ENCODE measurements at places on chromosomes 5 and 9.

GRCh38 chr9:134809826-134810225, 70.8 kb upstream of the FCN2 start:
- DNase-seq, result no peak

DNA sequence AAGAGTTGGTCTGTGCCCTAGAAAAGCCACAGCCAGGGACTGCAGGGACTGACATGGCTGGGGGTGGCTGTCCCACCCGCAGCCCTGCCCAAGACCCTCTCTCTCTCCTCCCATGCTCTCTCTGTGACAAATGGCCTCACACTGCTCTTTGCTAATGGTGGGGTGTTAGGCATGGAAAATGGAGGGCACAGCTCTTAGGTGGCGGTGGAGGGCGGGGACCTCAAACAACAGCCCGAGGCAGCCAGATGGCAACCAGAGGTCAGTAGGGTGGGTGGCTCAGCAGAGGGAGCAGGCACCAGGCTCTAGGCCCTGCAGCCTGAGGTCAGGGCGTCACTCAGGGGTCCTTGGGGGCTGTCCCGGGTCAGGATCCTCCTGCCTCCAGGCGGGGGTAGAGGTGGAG, 73.9 kb upstream of the DAB2IP start:
- DNase-seq, result no peak

- no peak for DNase-seq
Measured at GRCh38 chr5:137831526-137831925, 36.1 kb upstream of the MYOT start.

DNA sequence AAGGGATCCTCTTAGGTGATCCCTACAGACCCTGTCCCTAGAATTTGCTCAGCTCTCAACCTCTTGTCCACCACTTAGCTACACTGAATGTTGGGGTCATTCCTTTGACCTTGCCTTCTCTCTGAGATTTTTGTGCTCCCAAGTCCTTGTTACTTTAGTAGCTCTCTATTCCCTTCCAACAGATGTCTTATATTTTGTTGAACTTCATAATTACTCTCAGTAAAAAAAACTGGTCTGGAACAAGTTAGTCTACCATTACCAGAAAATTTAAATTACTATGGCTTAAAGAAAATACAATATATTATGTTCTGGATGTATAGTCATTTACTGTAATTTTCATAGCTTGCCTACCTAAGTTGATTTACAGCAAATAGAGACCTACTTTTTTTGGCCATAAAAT, 23.5 kb upstream of the RANBP3L start:
- DNase-seq, result no peak

- no peak for DNase-seq
Measured at GRCh38 chr9:89679016-89679415, 74.2 kb downstream of the GADD45G start.

GRCh38 chr9:130234340-130235260, 31.0 kb upstream of the HMCN2 start:
- no peak for DNase-seq

DNA sequence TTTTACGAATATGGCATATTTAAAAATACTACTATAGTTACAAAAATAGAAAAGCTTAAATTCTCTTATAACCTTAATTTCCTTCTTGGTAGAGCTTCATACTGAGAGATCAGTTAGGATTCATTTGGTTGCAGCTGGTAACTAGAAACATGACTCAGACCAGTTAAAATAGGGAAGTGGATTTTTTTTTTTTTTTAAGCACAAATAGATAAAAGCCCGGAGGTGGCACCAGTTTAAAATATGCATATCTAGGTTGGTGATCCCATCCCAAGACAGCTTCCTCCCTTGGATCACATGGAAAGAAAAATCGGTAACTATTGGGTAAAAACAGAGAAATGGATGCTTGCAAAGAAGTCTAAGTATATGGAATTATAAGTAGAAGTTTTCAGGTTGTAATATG, 1634.3 kb downstream of the MAT2B start:
- DNase-seq, result no peak

GRCh38 chr5:100697970-100698369, 162.8 kb downstream of the FAM174A start:
- no peak for DNase-seq

DNA sequence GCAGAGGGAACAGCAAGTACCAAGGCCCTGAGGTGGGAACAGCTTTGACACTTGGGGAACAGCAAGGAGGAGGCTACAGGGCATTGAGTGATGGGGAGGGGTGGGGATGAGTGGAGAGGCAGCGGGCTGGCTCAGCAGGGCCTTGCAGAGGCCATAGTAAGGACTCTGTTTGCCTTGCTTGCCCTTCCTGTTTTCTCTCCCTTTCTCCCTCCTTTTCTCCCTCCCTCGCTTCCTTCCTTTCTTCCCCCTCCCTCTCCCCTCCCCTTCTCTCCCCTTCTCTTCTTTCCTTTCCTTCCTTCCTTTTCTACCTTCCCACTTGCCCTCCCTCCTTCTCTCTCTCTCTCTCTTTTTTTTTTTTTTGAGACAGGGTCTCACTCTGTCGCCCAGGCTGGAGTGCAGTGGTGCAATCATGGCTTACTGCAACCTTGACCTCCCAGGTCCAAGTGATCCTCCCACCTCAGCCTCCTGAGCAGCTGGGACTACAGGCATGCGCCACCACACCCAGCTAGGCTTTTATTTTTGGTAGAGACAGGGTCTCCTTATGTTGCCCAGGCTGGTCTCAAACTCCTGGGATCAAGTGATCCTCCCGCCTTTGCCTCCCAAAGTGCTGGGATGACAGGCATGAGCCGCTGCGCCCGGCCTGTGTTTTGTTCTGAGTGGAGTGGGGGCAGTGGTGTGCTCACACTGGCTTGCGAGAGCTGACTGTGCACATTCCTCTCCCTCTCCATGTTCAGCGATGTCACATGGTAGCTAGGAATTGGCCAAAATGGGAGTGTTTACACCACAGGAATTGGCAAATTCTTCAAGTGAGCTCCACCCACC, 17.1 kb downstream of the IER5L start:
- DNase-seq, result no peak

DNA sequence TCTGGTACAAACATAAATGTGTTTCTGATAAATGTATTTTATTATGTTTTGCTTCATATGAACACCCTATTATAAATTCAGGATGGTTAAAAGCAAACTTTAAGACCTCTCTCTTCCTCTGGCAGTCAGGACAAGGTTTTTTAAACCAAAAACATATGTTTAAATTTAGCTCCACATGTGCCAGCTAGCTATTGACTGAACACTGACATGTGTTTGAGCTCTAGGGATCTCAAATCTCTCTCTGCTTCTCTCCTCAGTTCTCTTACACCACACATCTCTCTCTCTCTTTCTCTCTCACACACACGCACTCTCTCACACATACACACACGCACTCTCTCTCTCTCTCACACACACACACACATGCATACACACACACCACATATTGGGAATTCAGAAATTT, 150.1 kb upstream of the RFX3 start:
- DNase-seq, result no peak

GRCh38 chr9:135924628-135925338, 17.4 kb upstream of the CAMSAP1 start:
- DNase-seq, result peak; percentile 36

DNA sequence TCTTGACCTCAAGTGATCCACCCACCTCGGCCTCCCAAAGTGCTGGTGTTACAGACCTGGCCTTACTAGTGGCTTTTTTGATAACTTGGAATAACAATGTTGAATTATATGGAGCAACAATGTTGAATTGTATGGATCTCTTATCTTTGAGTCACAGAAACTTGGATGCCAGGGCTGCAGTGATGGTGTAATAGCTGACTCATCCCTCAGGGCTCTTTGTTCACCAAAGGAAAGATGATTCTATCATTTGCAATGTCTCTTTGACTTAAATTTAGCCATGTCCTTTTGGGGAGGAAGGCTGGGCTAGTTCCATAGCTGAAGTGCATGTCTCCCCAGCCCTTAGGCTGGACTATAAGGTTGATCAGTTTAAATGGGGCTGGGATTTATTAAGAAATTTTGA, 172.3 kb downstream of the PDZD2 start:
- no peak for DNase-seq

DNA sequence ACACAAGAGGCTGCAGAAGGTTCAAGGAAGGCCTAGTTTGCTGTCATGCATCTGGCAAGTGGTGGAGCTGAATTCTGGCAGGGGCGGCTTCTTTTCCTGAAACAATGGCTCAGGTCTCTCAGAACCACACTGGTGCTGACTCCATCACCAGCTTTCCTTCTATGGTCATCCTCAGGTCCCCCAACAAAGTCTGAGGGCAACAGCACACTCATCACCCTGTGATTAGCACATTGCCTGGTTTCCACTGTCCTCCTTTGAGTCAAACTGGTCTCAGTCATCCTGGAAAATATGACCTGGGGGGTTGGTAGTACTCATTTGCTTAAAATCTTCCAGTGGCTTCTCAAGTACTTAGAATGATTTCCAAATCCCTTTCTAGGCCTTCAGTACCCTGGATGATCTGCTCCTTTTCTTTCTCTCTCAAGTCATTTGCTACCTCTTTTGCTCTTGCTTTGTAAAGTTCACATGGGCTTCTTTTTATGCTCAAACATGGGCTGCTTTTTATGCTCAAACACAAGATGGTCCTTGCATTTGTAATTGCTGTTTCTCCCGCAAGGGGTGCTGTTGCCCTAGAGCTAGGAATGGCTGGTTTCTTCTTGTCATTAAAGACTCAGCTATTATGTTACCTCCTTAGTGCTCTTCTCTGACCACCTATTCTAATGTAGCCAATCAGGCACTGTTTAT, 144.9 kb downstream of the ALDH1A1 start:
- DNase-seq, result no peak

DNA sequence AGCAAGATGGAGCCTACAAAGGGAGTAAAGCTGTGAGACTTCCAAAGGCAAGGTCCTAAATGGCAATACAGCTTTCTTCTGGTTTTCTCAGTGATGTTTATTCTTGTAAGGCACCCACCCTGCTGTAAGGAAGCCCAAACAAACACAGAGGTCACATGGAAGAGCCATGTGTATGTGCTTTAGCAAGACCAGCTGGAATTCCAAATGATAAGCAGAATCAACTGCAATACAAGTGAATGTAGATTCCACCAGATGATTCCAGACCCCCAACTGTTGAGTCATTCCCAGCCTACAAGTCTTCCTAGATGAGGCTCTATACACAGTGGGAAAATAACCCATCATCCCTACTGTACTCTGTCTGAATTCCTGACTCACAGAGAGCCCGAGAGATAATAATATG, 122.8 kb downstream of the DEPDC1B start:
- no peak for DNase-seq

- no peak for DNase-seq
Measured at GRCh38 chr9:111559000-111559610, 34.1 kb downstream of the ZNF483 start.

GRCh38 chr9:127567035-127567729, 44.9 kb upstream of the STXBP1 start:
- DNase-seq, result no peak

DNA sequence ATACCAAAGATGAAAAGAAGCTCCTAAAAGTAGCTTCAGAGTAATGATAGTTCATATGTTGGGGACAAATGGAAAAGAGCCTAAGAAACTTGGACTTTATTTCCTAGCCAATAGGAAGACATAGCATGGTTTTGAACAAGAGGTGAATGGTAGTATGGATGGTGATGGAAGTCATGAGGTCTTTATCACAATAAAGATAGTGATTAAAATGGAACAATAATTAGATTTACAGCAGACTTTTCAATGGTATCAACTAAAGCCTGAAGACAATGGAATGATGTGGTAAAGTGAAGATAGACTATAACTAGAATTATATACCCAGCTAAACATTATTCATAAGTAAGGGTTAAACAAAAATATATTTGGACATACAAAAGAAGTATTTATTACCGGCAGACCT, 131.2 kb downstream of the RAB3C start:
- DNase-seq, result no peak

- no peak for DNase-seq
Measured at GRCh38 chr5:10637944-10638343, 74.1 kb downstream of the ANKRD33B start.

GRCh38 chr9:113619491-113620376, 156.2 kb downstream of the RGS3 start:
- DNase-seq, result no peak

GRCh38 chr5:109962882-109963603, 273.3 kb downstream of the MAN2A1 start:
- DNase-seq, result no peak

- no peak for DNase-seq
Measured at GRCh38 chr5:160235731-160236130, 6.4 kb downstream of the FABP6 start.

DNA sequence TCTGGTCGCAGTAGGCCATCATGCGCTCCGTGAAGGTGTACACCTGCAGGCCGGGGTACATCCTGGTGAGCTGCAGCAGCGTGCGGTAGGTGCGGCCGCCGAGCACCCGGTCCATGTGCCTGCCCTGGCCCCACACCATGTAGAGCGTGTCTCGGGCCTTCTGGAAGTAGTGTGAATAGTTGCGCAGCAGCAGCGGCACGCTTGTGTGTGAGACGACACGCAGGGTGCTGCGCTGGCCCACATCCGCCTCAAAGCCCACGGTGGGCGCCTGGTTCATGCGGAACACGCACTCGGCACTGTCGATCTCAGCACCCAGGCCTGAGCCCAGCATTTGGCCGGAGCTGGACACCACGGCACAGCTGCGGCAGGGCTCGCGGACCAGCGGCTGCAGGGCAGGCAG, 4.5 kb downstream of the ST6GALNAC4 start:
- no peak for DNase-seq

DNA sequence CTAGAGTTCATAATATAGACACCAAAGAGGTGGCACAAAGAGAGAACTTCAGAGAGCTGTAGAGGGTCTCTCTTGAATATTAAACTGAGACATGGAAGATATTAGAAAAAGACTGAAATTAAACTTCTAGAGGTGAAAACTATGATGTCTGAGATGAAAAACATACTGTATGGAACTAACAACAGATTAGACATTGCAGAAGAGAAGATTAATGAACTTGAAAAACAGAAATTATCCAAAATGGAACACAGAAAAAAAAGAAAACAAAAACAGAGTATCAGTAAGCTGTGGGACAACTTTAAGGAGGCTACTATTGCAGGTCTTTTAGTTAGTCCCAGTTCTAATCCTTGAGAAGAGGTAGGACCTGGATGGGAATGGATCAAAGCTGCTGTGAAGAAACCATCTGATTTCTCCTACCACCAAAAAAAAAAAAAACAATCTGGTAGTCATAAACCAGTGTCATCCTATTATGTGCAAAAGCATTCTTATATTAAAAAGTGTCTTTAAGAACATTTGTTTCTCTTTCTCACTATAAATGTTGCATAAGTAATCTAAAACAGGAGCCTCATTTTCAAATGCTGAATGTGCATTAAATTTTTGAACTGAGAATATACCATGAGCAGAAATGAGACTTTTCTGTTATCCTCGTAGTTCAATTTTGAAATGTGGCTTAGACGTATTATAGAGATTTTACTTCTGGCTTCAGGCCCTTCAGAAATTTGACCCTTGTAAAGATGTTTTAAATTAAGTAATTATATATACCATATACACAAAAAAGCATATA, 96.2 kb downstream of the ERMP1 start:
- no peak for DNase-seq

DNA sequence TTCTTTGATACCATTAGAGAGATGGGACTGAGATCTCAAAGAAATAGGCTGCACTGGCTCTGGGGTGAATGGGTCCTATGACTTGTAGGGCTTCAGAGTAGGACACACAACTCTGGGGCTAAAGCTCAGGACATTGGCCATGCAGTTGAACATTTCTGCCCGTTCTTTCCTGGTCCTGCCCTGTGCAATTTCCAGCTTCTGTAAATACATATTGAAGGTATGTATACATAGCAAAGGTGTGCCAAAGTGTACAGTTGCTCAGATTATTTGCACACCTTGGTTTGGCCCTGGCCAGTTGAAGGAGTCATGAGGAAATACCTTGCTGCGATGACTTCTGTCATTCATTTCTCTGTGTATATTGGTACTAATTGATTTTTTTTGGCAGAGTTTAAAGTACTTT, 52.8 kb upstream of the TAF11L2 start:
- no peak for DNase-seq

Measured in activated CD4-positive, alpha-beta T cell treated with anti-CD3 and anti-CD28 coated beads for 48 hours (primary cell).